Stimulated activated CD4-positive, alpha-beta T cell treated with anti-CD3 and anti-CD28 coated beads, Interleukin-12 subunit alpha, Interleukin-12 subunit beta, amount 100 ng/mL, for 4 hours (primary cell): ENCODE measurements at places on chromosomes 12 and 14.
A peak's percentile ranks its signal among the peaks of the same experiment; 100 is the strongest.

DNA sequence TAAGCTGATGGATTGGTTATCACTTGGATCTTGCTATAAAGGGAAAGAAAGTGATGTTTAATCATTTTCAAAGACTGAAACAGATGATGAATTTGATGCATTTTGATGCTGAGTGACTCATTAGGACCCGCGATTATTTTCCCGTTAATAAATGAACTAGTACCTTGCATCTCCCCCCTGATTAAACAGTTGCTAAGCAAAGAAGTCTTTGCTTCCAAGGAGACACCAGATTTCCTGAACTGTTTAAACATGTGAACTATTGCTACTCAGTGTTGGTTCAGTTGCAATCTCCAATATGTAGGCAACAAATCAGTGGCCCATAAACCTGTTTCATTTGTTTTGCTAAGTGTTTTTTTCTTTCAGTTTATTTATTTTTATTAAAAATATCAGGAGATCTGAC lies 375.2 kb downstream of the AACS start:
- no peak for DNase-seq

- DNase-seq, result no peak
Observed at GRCh38 chr12:52942066-52942900, 6.6 kb upstream of the KRT18 start.

- no peak for DNase-seq
Observed at GRCh38 chr14:92616178-92616577, 102.6 kb downstream of the RIN3 start.

DNA sequence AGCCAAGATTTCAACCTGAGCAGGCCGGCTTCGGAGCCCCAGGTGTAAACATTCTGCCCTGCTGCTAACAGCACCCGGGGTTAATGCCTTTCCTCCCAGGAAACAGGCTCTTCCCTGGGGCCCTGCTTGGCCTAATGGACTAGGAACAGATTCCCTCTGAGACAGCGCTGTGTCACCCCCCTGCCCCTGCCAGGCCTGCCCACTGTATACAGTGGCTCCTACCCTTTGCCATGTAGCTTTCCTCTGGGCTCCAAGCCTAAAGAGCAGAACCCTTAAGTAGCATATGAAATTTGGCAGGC lies 28.3 kb upstream of the BCDIN3D start:
- no peak for DNase-seq

GRCh38 chr12:103269946-103270345 lies 225.8 kb downstream of the C12orf42 start:
- DNase-seq, result no peak

DNA sequence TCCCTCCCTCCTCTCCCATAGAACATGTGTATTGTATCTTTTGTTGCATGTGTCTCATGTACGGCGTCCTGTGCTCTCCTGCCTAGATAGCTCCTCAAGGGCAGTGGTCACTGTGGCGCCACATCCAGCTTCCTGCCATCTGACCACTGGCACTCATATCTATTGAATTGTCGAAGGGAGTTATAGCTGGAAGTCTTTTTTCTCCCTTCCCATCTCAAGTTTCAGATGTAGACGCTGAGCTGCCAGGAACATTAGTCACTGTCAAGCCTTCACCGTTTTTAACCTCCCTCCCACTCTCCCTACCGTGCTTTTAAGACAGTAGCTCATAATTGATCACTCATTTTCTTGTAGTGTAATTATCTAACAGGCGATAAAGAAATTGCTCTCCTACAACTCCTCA lies 33.0 kb downstream of the MTHFD1 start:
- DNase-seq, result no peak

DNA sequence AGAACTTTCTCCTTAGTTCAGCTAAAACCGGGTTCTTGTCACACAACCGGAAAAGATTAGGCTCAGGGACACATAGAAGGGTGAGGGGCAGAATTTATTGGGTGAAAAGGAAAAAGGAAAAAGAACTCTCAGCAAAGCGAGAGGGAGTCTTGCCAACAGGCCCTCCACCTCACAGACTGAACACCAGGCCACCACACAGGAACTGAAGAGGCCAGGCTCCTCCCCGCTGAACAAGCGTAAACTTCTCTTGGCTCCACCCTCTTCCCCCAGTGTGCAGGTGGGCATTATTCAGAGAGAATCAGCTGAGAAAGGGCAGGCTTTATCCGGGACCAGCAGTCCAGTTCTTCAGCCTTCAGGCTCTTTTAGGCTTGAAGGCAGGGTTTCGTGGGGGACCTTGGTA lies 125.6 kb upstream of the FGD4 start:
- peak; percentile 15 for DNase-seq

DNA sequence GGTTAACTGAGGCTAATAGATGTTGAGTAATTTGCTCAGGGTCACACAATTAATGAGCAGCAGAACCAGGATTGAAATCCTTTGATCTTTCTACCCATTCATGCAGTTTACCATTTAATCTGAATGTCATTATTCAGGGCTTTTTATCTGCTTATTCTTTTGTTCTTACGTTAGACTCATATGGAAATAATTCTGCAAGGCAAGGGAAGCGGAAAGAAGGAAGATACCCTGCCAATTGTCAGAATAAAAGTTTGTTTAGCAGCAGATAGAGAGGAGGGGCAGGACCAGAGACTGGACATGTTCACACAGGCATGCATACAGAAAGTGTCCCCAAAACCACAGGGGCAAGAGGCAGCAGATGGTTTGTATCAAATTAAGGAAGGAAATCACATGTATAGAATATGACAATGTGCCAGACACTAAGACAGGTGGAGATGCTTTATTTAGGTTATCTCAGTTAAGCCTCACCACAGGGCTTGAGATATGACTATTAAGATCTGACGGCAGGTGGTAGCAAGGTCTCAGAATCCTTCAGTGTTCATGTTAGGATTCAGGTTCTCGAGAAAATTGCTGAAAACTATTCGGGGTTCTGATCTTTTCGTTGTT lies 29.8 kb downstream of the BRMS1L start:
- DNase-seq, result no peak

DNA sequence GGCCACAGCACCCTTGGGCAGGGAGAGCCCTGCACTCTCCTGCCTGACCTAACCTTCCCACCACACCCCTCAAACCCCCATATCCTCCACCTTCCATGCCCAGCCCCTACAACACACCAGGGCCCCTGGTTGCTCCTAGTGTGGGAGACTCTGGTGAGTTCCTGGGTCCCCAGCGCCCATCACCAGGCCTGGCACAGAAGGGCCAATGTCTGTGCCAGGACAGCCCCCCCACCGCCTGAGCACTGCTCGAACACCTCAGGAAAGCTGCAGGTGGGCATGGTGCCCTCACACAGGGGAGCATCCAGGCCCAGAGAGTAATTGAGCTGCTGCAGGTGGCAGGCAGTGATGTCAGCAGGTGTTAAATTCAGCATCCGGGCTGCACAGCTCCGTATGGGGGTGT lies 15.2 kb downstream of the ADCY6 start:
- DNase-seq, result no peak

DNA sequence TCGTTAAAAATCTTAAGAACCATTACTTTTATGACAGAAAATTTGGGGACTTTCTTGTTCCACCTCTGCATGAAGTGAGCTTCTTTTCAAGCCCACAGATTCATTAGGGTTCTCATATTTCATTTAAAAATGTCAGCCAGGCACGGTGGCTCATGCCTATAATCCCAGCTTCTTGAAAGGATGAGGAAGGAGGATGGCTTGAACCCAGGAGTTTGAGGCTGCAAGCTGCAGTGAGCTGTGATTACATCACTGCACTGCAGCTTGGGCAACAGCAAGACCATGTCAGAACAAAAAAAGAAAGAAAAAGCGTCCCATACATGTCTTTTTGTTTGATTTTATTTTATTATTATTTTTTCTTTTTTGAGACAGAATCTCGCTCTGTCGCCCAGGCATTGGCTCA lies 43.4 kb upstream of the ATF1 start:
- no peak for DNase-seq

- no peak for DNase-seq
Observed at GRCh38 chr14:68690089-68690958, 102.5 kb downstream of the ZFP36L1 start.

DNA sequence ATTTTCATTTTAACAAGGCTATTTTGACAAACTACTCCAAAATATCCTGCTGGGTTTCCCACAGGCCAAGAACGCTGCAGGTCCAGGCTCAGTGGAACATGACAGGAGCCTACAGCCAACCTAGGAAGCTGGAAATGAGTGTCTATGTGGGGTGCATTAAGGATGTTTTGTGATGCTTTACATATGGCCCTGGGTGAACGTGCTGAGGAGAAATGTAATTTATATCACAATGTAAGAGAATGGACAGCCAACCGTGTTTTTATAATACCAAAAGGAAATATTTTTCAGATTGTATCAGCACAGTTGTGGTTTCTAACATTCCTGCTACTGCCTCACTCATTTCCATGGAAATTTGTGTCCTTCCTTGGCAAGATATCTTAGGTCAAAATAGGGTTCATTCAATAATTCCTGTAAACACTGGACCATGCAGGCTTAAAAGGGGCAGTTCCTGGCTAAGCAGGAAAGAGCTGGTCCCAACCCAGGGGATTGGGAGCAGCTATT lies 51.5 kb downstream of the ST8SIA1 start:
- DNase-seq, result no peak

DNA sequence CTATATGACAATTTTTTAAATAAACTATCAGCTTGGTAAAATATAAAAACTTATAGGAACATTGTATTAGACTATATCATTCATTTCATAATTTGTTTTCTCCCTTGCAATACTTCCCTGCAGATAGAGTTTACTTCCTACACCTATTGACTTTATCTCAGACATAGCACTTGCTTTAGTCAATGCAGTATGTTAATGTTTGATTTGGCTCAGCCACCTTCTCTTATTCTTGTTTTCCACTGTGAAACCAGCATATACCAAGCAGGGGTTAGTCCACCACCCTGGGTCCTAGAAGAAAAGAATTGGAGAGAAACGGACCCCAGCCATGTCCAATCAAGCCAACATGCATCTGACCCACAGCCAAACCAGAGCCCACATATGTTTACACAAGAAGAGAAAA lies 10.4 kb upstream of the SOX5 start:
- DNase-seq, result no peak

GRCh38 chr14:53375599-53375998 lies 222.5 kb upstream of the DDHD1 start:
- DNase-seq, result no peak

DNA sequence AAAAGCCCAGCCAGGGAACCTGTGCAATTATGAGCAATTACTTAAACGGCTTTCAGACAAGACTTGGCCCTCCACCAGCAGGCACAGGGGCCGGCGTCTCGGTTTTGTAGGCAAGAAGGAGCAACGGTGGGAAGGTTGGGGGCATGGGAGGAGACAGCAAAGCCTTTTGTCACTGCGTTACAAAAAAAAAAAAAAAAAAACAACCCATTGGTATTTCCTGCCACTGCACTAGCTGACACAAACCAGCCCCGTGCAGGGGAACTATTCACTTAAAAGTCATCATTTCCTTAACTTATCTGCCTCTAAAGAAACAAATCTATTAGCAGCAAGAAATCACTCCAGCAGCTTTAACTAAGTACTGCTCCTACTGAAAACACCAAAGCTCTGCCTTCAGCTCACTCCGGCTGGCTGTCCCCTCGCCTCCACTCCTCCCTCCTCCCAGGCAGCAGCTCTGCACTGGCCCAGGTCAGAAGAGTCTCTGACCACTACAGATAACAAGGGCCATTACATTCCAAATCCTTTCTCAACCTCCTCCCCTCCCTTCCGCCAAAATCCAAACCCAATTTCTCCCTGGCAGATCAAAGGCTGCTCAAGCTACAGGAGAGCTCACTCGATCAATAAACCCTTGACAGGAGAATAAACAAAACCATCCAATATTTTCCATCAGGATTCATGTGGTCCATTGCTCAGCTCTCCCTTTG lies 105.2 kb upstream of the CDKN3 start:
- no peak for DNase-seq

GRCh38 chr12:101695706-101696105 lies 1.7 kb upstream of the CHPT1 start:
- no peak for DNase-seq

- DNase-seq, result no peak
Observed at GRCh38 chr14:67285876-67286452, 44.7 kb downstream of the PALS1 start.

DNA sequence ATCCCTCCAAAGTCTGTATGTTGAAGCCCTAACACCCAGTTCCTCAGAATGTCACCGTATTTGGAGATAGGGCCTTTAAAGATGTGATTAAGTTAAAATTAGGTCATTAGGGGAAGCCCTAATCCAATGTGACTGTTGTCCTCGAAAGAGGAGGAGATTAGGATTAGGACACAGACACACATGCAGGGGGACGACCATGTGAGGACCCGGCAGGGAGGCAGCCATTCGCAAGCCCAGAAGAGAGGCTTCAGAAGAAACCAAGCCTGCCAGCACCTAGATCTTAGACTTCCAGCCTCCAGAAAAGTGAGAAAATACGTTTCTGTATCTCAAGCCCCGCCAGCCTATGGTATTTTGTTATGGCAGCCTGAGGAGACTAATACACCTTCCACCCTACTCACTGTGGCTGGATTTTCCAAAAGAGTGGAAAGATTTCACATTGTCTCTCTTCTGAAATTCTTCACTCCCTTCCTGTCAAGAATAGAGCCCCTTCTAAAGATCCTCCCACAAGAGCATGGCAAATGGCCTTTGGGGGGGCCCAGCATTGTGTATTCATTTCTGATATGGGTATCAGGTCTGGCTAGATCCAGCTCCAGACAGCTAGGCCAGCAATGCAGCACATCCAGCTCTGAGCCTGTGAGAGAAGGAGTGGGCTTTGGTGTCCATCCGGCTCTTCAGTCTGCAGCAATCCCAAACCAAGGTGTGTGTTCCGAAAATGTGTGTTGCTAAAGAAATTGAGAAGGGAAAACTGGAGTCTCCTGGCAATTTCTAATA lies 15.4 kb upstream of the UBC start:
- DNase-seq, result no peak

GRCh38 chr12:63805704-63806672 lies 26.3 kb downstream of the RXYLT1 start:
- no peak for DNase-seq

GRCh38 chr12:128727999-128728398 lies 95.8 kb downstream of the SLC15A4 start:
- no peak for DNase-seq

GRCh38 chr14:59407246-59408010 lies 57.8 kb downstream of the GPR135 start:
- no peak for DNase-seq

- no peak for DNase-seq
Observed at GRCh38 chr14:101605836-101606235, 44.5 kb downstream of the DIO3 start.

GRCh38 chr14:55585854-55586253 lies 5.8 kb downstream of the KTN1 start:
- DNase-seq, result no peak

DNA sequence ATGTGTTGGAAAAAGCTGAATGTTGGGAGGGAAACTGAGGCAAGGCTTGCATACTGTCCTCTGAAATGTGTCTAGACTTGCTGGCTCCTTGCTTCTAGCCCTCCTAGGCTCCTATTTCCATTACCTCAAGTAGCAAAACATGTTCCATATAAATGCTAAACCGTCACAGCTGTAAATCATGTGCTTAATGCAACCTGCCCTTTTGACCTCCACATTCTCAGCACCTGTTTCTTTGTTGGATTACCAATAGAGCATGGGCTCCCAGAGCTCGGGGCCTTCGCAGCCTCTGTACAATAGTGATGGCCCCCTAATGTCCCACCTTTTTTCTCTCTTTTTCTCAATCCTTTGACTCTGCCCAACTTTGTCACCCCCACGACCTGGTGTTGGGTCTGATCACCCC lies 23.3 kb downstream of the RERGL start:
- no peak for DNase-seq

- DNase-seq, result no peak
Observed at GRCh38 chr12:86711731-86712130, 455.5 kb upstream of the MGAT4C start.

- DNase-seq, result no peak
Observed at GRCh38 chr14:63203618-63204406, 431 bp upstream of the RHOJ start.

- no peak for DNase-seq
Observed at GRCh38 chr12:712172-712863, 40.1 kb upstream of the WNK1 start.
